ENCODE measurements at places on chromosomes 12 and 14. TPM values are rescaled to one million over a fixed set of nuclear protein-coding genes. Genes with fewer than 3 reads are reported as not detected.
A peak's percentile ranks its signal among the peaks of the same experiment; 100 is the strongest.

- H3K4me3 ChIP-seq = no peak overlapping the region
- H3K27me3 ChIP-seq = no peaks in the 10 kb centered on the region
- H3K36me3 ChIP-seq = no peaks in the 10 kb centered on the region
- DNase-seq = no peak
- H3K27ac ChIP-seq = no peak overlapping the region
These were observed 200.2 kb upstream of the SLC38A2 start for GRCh38 chr12:46572644-46573346.

DNA sequence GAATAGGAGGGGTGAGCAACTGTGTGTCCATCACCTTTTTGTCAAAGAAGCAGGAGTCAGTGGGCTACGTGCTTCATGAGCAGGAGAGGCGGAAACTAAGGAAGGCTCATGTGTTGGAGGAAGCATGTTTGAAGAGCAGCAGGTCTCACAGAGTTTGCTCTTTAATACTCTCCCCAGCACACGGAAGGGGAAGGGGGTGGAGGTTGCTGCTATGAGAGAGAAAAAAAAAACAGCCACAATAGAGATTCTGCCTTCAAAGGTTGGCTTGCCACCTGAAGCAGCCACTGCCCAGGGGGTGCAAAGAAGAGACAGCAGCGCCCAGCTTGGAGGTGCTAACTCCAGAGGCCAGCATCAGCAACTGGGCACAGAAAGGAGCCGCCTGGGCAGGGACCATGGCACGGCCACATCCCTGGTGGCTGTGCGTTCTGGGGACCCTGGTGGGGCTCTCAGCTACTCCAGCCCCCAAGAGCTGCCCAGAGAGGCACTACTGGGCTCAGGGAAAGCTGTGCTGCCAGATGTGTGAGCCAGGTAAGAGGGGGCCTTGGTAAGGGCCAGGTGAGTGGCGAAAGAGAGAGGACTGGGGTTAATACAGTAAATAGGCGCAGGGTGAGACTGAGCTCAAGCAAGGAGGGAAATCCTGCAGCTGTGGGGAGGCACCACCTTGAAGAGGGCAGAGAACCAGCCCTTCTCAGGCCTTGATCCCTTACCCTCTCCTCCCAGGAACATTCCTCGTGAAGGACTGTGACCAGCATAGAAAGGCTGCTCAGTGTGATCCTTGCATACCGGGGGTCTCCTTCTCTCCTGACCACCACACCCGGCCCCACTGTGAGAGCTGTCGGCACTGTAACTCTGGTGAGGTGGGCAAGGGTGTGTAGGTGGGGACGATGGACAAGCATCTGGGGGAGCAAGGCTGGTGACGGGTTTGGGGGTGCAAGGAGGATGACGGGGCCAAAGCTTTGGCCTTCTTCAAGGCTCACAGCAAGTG is at the start of gene CD27:
Gene CD27 (plus strand): TSS at position 252 of the 985 bp plus-strand sequence. CDS start 141 bp downstream, at position 393.
- peaks cover 5% of the 10 kb centered on the region for H3K36me3 ChIP-seq
- peaks cover 34% of the 10 kb centered on the region for H3K4me1 ChIP-seq
- H3K27me3 ChIP-seq = no peaks in the 10 kb centered on the region

GRCh38 chr14:68216079-68216478 is 396.5 kb downstream of the RAD51B start:
- no peak overlapping the region for H3K4me3 ChIP-seq
- H3K27ac ChIP-seq = no peak overlapping the region
- H3K36me3 ChIP-seq = no peaks in the 10 kb centered on the region
- H3K4me1 ChIP-seq = peaks cover 18% of the 10 kb centered on the region
- no peak for DNase-seq
- H3K27me3 ChIP-seq = no peaks in the 10 kb centered on the region

GRCh38 chr14:100862793-100863192 is 36.9 kb downstream of the MEG3 start:
- H3K36me3 ChIP-seq = no peaks in the 10 kb centered on the region
- no peak overlapping the region for H3K27ac ChIP-seq
- H3K4me1 ChIP-seq = no peaks in the 10 kb centered on the region

DNA sequence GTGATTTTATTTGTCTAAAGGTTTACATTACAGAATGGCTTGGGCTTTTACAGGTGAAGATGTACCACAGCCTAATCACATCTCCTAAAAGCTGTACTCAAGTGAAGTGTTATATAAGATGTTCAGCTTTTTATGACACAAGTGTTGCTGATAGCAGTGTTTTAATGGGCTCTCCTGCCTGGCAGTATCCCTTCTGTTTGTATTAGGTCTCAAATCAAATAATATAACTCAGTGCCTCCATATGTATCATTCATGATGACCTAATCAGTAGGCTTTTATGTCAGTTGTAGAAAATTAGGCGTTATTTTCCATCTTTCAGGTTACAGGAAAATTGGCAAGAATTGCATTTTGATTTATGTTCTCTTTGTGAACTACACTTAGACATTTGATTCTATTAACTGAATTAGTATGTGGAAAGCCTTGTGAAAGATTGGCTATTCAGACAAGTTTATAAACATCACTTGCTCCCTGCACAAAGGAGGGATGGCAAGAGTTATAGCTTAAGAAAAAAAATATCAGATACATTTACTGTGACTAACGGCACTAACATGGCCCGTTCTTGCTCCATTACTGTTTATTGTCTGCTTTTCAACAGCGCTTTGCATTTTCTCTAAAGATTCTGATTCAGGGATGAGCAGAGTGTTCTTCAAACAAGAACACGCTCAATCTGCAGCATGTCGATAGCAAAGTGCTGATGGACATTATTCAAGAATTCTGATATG is 143.7 kb upstream of the DIO2 start:
- no peak overlapping the region for H3K4me3 ChIP-seq

DNA sequence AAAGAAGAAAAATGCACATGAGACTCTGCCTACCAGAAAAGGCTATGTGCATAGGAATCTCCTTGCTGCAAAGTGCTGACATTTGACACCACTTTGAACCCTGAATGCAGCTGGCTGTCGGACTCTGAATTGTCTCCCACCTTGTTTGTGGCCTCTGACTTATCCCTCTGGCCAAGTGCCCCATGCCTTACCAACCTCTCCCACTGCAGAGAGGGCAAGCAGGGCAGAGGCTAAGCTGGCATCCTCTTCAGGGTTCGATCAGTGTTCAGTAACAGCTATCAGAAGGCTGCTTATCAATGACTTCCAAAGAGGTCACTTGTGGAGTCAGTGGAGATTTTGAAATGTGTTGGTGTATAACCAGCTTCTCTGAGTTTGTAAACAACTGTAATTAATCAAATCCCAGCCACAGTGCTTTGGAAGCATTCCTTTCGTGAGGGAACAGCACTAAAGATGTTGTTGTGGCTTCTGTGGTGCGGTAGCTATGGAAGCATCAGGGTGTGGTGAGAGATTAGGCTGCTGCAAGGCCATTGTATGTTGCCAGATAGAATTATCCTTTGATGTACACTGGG is 22.6 kb upstream of the BMP4 start:
- H3K4me1 ChIP-seq = no peaks in the 10 kb centered on the region
- H3K27ac ChIP-seq = no peak overlapping the region
- no peaks in the 10 kb centered on the region for H3K36me3 ChIP-seq
- no peak for DNase-seq
- H3K4me3 ChIP-seq = no peak overlapping the region
- no peaks in the 10 kb centered on the region for H3K27me3 ChIP-seq

- H3K36me3 ChIP-seq = peaks cover 6% of the 10 kb centered on the region
- peak within 1 kb of the TSS; percentile 93 for H3K4me3 ChIP-seq
- peak; percentile 90 for DNase-seq
- no peaks in the 10 kb centered on the region for H3K27me3 ChIP-seq
These were observed at the start of gene TUBA1C for GRCh38 chr12:49264873-49265792. TSS of gene TUBA1C (plus strand) at chr12:49265082. CDS start at chr12:49265182, 100 bp downstream.

- H3K36me3 ChIP-seq = no peaks in the 10 kb centered on the region
- H3K4me3 ChIP-seq = no peak overlapping the region
These were observed 123.1 kb downstream of the PIWIL1 start for GRCh38 chr12:130460611-130461446.

- no peaks in the 10 kb centered on the region for H3K27me3 ChIP-seq
- H3K27ac ChIP-seq = no peak overlapping the region
- no peaks in the 10 kb centered on the region for H3K36me3 ChIP-seq
These were observed 625.5 kb downstream of the DIO2 start for GRCh38 chr14:79585845-79586244.

DNA sequence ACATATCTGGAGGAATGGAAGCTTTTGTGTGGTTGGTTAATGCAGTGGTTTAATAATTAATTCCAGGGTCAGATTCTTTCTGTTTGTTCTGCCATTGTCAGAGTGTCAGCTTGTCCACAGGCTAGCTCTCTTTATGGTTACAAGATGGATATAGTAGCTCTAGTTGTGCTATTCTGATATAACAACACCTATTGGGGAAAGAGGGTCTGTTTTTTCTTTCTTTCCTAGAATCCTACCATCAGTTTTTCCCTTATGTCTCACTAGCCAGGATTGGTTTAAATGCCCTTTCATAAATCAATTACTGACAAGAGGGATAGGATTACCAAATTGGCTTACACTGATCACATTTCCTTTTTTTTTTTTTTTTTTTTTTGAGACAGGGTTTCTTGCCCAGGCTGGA is 27.8 kb downstream of the CNOT2 start:
- H3K4me1 ChIP-seq = peaks cover 44% of the 10 kb centered on the region
- H3K27ac ChIP-seq = no peak overlapping the region
- no peak for DNase-seq

The PRKD1 gene
- not detected for polyA plus RNA-seq

The CACNA1C gene
- 0.10 TPM for polyA plus RNA-seq

The OASL gene
- 21.2 TPM for polyA plus RNA-seq

The CLEC7A gene
- not detected for polyA plus RNA-seq

Data from CD8-positive, alpha-beta memory T cell (primary cell).